ENCODE measurements at places on chromosomes 6 and 20.

DNA sequence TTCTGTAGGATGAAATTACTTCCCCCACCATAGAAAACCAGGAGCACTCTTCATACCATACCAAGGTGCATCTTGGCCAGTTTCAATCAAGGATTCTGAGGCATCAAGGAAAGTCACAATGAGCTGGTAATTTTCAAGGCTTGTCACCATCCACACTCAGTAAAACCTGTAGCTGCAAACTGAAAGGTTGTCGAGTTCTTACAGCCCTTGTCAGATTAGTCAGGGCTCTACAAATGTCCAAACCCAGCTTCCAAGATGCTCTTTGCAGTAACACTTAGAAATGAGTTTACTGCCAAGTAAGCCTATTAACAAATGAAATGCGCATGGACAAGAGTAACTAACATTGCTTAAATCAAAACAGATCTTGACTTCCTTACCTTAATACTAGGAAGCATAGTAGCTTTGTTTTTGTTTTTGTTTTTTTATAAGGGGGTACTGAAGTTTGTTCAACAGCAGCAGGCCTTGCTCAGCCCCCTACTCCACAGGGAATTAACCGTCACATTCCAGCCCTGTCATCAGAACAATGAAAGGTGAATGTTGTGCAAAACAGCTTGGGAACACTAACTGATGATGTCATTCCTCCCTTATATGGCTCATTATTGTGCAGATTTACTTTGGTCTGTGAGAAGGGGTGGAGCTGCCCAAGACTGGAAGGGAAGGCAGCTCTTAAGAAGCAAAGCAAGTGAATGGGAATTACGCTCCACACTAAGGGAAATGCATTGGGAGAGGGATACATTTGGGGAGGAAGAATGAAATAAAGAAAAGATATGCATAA, 49.9 kb upstream of the TMEM30A start:
- DNase-seq, result no peak

DNA sequence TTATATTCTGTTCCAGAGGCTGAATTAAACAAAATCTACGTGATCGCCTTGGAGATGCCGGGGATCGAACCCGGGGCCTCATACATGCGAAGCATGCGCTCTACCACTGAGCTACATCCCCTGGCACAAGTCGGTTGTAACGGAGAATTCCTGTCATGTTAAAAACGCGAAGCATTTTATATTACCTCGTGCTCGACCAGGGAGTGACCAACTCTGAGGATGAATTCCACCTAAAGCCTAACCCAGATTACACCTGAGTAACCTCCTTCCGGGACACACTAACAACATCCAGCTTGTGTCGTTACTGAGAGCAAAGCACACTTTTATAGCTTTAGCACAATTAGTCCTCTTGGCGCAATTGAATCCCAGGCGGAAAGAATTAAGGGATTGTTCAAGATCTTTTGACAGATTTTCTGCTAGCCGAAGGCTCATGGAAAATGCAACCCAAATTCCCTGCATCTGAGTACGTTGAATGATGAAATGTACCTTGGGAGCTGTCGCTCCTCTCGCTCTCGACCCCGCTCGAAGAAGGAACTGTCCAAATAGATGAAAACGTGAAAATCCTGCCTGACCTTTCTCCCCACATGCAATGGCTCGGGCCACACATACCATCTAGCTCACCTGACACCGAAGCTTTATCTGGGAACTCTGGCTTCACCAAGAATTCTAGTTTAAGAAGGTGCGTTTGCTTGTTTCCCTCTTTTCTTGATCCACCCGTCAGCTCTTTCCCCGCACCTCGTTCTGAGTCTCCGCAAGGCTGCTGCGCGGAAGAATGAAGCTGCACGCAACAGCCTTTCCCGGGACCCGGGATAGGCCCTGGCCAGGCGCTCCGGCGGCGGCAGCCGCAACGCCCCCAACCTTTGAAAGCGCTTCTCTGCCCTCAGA, 148.3 kb downstream of the GPX5 start:
- DNase-seq, result peak; percentile 66

DNA sequence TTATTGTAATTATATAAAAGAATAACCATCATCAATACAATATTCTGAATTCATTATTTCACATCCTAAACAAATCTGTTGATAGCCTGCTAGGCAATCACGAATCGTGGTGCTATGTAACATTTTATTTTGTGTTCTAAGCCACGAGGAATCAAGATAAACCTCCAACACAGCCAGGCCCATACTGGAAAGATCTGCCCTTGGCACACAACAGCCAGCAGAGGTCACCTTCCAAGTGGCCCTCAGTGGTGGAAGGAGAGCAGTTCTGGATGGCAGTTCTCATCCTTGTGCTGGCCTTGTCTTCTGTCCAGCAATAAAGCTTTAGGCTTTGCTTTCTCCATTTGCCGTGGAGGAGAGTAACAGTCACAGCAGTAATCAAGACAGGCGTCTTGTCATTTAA, 13.2 kb downstream of the ZNF831 start:
- no peak for DNase-seq

DNA sequence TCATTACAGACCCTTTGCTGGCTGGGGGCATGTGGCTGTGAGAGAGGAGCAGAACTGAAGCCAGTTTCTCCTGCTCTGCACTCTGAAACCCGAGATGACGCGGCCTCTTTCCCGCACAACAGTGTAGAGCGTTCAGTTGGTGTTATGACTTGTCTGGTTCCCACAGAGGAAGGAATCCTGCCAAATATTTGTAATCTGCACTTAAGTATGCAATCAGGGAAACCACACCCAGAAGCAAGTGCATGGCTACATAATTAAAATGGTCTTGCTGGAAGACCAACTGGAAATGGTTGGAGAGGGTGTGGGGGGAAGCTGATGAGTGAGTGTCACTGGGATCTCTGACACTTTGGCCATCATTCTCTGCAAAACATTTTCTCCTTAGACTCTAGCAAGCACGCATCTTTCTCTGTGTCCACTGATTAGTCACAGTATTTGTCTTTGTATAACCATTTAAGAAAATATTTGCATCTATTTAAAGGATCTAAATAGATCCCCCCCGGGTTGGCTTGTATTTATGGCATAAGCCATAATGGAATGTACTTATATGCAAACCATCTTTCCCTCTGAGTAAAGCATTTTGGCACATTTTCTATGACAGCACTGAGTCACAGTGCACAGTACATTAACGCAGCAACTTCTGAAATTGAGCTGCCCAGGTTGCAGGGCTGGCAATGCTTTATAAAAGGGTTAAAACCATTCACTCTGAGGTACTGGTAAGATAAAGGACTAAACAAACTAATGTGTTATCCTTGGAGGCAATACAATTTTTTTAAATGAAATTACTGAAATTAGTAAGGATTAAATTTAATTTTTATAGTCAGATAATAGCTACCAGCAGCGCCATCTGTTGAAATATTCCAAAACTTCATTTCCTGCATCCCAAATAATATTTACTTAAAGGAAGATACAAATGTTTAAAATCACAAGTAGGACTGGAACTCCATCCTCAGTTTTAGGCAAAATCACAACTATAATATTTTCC, 76.7 kb downstream of the FOXC1 start:
- no peak for DNase-seq

- DNase-seq, result peak; percentile 17
These were observed 143.7 kb downstream of the KLHL32 start for GRCh38 chr6:97068211-97068610.

DNA sequence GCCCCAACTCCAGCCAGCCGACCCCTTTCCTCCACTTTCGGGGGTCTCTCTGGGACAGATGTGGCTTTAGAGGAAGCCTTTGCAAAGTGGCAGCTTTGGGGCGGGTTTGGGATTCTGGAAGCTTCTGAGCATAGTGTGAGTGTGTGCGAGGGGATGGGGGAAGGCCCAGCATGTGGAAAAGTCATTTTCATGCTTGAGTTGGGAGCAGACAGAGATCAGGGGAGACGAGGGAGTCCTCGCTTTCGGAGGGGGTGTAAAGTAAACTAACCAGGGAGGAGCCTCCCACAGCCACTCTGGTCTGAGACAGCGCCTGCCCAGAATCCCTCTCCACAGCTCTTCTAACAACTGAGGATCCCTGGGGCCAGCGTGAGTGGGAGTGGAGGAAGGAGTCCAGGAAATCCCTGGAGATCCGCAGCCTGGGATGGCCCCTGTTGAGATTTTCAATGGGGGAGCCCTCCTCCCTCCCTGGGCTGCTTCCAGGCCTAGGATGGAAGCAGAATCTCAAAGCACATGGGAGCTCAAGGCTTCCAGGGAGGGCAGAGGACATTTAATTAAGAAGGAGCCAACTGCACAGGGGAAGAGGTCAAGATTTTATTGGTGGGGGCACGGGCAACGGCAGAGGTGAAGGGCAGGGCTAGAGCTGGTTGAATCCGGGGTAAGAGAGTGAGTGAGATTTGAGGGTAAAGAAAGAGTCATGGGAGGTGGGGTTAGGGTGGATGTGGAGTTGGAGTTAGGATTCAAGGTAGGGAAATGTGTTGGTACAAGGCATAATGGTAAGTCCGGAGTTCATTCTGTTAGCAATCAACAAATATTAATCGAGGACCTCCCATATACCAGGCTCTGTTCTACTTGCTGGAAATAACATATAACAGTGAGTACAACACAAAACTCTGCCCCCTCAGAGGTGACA, 102.3 kb upstream of the FOXP4 start:
- no peak for DNase-seq

DNA sequence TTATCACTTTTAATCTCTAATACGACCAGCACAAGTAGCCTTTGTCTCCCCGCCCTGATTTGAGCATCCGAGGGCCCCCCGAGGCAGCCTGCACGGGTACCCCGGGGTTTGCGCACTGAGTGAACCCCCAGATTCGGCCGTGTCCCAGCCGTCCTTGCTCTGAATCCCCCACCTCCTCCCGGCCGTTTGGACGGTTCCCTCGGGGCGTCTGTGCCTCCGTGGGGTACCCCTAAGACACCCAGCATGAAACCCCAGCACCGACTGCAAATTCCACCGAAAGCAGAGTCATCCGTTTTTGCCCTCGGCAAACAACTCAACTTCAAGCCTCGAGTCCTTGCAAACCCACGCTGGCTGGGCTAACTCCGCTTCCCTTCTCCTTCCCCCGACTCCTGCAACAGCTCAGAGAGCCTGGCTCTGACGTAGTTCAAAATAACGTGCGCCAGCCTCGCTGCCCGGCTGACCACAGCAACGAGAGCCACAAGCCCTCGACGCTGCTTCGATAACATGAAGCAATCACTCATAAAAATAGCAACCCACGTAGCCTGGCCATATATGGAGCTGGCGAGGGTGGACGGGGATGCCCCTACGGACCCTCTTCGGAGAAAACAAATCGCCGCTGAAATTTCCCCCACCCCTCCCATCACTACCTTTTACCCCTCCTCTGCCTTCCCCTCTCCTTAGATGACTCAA, 764 bp upstream of the SNAP25 start:
- no peak for DNase-seq

DNA sequence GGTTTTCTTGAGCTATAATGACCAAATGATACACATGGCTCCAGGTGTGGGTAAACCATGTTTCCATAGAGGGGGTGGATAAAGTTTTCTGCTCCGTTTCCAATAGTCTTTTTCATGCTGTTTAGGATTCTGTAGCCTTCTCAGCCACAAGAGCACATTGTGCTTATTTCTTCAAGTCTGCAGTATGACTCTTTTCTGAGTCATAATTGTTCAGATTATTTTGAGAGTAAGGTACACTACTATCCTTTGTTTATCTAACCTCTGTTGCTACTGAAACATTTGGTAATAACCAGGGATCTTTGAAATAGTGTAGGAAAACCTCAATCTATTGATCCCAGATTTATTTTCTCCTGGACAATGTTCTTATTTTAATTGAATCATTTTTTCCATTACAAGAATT, 247.9 kb upstream of the BMP2 start:
- no peak for DNase-seq

DNA sequence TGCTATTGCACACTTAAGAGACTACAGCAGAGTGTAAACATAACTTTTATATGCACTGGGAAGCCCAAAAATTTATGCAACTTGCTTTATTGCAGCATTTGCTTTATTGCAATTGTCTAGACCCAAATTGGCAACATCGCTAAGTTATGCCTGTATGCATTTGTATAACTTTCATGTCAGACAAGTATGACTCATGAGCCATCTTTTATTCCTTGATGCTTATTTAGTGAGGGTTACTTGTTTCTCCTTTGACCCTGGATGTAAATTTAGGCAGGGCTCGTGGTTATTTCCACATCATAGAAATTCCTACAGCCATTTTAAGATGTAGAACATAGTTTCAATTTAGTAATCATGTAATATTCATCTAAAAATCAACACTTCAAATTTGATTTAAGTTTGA, 130.3 kb upstream of the LY86 start:
- no peak for DNase-seq
